ENCODE measurements at places on chromosomes 16 and 17.

DNA sequence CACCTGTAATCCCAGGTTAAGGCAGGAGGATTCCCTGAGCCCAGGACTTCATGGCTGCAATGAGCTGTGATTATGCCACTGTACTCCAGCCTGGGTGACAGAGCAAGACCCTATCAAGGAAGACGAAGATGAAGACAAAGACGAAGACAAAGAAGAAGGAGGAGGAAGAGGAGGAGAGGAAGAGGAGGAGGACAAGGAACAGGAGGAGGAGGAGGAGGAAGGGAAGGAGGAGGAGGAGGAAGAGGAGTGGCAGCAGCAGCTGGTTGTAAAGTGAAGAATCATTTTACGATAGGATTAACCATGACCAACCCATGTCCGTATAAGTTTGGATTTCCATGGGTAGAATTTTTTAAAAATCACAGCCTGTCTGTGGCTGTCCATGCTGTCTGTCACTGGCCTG lies 316.8 kb upstream of the TNRC6C start:
- no peak for DNase-seq

GRCh38 chr16:47644661-47645060 lies 183.5 kb downstream of the PHKB start:
- DNase-seq = no peak

DNA sequence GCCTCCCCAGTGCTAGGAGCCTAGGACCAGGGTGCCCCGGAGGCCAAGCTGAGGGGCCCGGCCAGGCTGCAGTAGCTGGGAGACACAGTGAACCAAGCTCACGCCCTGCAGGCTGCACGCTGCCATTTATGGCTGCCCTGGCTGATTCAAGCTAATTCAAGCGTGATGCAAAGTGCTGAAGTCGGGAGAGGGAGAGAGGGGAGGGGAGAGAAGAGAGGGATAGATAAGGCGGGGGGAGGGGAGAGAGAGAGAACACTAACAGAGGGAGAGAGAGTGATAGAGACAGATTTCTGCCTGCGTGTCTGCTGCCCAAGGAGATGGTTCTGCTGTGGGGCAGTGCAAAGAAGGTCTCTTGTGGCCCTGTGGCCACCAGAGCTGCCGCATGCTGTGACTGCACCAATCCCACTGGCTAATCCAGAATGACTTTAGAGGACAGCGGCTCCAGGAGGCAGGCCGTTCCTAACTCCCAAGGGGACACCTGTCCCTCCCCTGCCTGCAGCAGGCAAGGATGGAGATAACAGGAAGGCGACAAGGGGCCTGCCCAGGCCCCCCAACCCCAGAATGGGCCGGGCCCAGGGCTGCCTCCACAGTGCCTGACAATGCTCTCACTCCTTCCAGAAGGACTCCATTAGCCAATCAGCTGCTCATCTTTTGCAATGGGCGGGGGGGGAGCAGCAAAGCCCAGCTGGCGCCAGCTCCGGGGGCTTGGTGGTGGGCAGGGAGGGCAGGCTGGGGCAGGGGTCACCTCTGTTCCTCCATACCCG lies 12.9 kb downstream of the MXRA7 start:
- no peak for DNase-seq

DNA sequence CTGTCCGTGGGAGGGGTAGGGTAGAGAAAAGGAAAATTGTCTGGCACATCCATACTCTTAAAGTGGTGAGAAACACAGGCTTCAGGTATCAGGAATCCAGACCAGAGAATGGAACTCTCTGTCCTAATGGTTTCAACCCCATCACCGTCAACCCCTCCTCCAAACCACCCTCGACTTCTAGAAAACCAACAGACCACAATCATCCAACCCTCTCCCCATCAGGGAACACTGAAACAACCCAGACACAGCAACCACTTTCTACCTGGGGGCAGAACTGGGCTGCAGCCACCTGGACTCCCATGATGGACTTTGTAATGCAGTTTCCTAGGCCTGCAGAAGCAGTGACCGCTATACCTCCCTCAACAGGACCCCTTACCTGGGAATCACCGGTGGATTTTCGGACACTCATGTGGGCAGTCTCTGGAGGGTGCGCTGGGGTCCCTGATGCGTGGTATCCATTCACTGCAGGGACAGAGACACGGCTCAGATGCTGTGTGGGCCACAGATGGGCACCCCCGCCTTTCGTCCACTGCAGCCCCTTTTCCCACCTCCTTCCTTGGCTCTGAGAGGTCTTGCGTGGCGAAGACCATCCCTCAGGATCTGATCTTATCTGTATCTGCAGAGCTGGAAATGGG lies 64.3 kb upstream of the RCVRN start:
- DNase-seq = no peak

DNA sequence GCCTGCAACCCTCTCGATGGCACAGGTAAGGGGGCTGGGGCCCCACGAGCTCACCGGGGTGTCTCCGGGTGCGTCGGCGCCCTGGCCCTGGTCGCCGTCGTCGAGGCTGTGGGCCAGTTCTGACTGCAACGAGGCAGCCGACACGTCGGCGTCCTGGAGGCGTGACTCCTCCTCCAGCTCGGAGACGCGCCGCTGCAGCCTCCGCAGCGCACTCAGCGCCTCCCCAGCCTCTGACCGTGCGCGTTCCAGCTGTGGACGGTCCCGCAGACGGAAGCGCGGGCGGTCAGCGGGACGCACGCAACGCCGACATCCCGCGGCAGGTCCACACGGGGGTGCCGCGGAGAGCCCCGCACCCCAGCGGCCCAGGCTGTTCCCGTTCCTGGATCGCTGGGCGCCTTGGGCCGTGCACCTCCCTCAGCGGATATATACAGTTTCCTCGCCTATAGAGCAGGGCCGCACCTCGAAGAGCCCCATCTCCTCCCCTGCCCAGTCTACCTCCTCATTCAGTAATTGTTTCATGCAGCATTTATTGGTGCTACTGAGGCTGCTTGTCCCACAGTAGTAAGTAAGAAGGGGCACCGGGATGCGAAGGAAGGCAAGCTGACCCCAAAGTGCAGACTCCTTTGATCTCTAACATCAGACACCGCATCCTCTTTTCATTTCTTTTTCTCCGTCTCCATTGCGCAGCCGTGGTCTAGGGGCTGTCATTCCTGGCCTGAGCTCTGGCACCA lies 5.8 kb downstream of the THOC6 start:
- DNase-seq = no peak

DNA sequence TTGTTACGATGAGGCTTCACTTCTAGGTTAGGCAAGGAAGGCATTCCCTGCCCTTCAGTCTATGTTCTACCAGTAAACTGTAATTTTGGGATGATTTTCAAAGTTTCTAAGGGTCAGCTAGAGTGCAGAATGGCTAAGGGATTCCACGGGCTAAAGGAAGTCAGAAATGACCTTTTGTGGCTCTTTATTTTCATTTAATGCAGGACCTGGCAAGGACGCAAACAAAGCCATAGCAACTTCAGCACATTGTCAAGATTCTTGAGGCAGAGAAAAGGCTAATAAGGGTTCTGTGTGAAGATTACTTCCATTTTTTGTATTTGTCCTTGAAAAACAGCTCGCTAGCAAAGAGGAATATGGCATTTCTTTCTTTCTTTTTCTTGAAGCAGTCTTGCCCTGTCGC lies 76.6 kb downstream of the STX8 start:
- DNase-seq = no peak

DNA sequence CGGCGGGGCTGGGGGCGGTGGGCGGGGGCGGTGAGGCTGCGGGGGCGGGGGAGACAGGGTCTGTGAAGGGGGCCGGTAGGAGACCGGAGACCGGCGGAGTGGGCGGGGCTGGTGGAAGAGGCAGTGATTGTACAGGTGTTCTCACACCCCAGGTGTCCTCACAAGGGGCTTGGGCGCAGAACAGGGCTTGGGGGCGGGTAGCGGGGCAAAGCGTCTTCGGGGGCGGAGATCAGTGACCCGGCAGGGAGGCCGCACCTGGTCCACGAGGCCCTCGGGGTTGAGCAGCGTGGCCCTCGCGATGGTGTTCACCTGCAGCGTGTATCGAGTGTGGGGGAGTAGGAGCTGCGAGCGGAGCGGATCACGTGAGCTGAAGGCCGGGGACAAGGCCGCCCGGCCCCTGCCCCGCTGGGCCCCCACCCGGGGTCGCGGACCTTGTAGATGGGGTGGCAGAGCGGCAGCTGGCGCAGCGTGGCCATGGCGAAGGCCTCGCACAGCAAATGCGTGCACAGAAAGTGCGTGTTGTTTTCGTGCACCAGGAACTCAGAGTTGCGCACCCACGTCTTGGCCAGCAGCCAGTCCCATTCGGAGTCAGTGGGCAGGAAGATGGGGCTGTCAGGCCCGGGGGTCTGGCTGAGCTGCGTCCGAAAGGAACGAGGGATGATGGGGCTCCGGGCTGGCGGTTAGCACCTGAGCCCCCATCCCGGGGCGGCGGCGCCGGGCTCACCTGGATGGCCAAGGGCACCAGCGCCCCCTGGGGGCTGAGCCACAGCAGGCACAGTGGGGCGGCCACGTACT lies 8.5 kb downstream of the ALOXE3 start:
- DNase-seq = no peak

GRCh38 chr16:84570739-84571403 lies 47.0 kb downstream of the COTL1 start:
- peak; percentile 81 for DNase-seq

DNA sequence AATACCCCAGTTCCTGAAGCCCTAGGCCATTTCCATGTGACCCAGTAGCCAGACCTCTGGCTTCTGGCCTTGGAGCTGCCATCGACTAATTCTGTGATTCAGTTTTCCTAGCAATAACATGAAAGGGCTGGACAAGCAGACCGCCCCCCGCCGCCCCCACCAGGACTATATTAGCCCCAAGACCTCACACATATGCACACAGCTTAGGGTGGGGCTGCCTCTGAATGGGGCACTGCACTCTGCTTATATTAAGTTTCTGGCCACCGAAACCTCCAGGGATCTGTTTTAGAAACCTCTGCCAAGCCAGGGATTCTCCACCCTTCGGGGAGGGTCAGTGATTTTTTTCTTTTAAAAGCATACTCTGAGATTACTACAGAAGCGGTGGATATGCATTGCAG lies 2.3 kb downstream of the RAB11FIP4 start:
- no peak for DNase-seq

GRCh38 chr17:65509032-65509431 lies 52.4 kb downstream of the AXIN2 start:
- no peak for DNase-seq

GRCh38 chr16:3727806-3728381 lies 10.6 kb upstream of the TRAP1 start:
- no peak for DNase-seq

- DNase-seq = no peak
Measured at GRCh38 chr17:65609749-65610148, 48.3 kb upstream of the AXIN2 start.

DNA sequence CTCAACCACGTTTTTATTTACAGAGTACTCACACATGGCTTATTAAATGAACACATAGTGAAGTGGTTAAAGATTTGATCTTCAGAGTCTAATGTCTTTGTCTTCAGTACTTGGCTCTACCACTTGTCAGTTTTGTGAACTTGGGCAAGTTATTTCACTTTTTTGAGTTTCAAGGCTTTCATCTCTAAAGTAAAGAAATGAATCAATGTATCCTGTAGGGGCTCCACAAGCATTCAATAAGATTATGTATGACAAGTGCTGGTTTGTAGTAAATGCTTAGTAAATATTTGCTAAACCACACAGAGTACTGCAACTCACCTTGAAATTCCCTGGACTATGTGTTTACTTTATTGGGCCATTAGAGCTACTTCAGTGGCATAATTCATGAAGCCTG lies 446.0 kb upstream of the GOT2 start:
- no peak for DNase-seq

DNA sequence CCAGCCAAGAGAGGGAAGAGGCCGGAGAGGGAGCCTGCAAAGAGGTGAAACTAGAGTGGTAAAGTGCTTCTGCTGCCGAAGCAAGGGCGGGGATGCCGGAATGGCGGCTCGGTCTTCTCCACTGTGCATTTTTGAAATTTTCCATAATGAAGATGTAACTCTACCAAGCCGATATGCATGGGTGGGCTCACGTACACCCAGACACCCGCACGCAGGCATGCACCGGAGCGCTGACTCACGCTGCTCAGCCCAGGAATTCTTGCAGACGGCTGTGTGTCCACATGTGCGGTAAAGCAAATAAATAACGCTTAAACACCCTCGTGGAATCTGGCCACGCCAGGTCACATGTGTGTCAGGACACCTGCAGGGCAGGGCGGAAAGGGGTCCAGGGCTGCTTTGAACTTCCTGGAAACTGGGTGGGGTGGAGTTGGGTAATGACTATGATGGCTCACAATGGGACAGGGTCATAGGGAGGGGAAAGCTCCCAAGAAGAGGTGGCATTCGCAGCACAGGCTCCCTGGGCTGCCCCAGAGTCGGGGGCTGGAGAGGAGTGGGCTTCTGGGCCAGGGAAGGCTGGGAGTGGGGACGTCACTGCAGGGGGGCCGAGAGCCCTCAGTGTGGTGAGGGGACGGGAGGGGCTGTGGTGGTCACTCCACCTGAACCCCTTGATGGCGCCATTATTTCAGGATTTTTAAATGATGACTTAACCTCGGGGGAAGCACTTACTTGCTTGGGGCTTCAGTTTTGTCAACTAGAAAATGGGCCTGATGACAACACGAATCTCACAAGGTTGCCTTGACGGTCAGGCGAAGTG lies 265.5 kb downstream of the PARN start:
- no peak for DNase-seq

DNA sequence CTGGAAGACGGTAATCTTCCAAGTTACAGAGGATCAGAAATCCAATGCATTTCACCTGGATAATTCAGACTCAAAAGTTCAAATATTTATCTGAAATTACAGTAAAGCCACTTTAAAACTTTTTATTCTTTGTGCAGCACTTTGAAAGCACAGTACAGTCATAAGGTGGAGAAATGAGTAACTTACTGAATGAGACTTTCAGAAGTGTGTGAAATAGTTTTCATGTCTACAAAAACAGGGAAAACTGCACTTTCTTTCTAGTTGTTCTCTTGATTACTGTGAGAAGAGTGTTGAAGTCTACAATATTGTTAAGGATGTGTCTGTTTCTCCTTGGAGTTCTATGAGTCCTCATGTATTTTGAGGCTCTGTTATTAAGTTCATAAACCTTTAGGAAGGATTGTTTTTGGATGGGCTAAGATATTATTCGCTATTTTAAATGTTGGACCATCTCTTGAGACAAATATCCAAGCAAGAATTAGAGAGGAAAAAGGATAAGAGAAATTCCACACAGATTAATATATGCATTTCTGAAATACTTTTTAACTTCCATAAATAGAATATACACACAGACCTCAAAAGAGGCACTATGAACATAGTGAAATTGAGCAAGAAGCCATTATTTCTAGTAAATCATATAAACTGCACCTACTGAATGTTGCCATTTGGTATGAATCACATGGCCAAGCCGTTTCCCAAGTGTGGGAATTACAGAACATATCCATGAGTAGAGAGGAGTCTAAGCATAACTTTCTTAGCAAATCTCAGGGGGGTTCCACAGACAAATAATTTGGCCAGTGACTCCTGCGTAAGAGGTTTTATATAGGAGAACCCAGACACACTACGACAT lies 83.6 kb upstream of the PLEKHM1 start:
- DNase-seq = no peak
